ENCODE measurements at places on chromosomes 12 and 14.

GRCh38 chr12:106644335-106645073 is 61.7 kb downstream of the RFX4 start:
- DNase-seq = no peak

DNA sequence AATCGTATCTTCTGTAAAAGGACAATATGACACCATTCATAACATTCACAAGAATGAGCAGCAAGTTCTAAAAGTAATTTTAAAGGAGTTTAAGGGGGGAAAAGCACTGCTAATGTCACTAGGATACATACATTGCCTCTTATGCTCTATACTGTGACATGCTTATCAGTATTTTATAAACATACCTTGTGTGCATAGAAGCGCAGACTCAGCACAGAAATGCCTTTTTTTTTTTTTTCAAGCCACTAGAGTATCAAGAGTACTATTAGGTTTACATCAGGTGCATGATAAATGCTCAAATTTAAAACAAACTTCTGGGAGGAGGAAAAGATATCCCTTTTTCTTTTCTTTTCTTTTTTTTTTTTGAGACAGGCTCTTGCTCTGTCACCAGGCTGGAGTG is 13.6 kb upstream of the SMARCC2 start:
- DNase-seq = no peak

- DNase-seq = no peak
Measured at GRCh38 chr12:26748741-26749431, 84.1 kb downstream of the ITPR2 start.

DNA sequence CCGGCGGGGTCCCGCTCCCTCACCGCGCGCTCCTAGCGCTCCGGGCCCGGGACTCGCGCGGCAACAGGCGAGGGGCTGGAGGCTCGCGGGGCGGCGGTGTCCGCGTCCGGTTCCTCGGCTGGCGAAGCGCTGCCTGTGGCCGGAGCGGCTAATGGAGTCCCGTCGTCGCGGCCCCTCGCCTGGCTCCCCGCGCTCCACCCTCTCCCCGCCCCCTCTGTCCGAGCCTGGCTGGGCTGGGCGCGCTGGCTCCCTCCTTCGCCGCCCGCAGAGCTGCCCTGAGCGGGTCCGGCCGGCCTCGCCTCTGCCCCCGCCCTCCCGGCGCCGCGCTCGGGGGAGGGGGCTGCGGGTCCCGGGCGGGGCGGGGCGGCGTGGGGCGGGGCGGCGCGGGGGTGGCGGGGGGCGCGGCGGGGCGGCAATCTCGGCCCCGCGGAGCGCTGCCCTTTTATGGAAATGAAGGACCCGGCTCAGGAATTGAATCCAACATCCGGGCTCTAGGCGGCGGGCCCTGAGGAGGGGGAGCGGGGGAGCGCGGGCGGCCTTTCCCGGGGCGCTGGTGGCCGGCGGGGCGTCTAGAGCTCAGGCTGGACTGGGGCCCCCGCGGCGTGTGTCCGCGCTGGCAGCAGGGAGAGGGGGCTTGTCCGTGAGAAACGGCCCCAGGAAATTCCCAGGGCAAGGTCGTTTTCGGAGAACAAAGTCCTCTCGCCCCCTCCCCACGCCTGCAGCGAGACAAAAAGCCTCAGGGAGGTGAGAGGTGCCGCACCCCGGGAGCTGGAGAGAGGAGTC is at the start of gene FERMT2:
Gene FERMT2, minus strand, starts transcription at position 153 of the 783 bp plus-strand sequence. CDS start 482 bp downstream, outside the sequence.
- no peak for DNase-seq

- DNase-seq = no peak
Measured at GRCh38 chr12:120692524-120693033, 5.6 kb downstream of the MLEC start.

DNA sequence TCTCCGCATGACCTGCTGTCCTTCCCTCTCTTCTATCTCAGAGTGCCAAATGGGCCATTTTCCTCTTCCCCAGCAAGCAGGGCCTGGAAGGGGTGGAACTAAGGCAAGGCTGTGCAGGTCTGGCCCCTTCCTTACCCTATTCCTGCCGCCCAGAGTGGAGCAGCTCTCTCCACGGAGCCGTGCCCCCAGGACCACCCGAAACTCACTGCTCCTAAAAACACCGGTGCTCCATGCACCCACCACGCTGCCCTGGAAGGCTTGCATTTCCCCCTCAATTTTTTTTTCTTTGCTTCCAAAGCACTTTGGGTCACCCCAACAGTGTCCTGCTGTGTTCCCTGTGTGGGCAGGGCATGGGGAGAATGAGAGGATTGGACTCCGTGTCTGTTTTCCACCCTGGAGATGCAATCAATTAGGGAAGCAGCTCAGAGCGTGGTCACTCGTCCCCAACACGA is 48.5 kb upstream of the MEG3 start:
- DNase-seq = no peak

GRCh38 chr12:1122786-1123185 is 131.8 kb downstream of the ERC1 start:
- no peak for DNase-seq

DNA sequence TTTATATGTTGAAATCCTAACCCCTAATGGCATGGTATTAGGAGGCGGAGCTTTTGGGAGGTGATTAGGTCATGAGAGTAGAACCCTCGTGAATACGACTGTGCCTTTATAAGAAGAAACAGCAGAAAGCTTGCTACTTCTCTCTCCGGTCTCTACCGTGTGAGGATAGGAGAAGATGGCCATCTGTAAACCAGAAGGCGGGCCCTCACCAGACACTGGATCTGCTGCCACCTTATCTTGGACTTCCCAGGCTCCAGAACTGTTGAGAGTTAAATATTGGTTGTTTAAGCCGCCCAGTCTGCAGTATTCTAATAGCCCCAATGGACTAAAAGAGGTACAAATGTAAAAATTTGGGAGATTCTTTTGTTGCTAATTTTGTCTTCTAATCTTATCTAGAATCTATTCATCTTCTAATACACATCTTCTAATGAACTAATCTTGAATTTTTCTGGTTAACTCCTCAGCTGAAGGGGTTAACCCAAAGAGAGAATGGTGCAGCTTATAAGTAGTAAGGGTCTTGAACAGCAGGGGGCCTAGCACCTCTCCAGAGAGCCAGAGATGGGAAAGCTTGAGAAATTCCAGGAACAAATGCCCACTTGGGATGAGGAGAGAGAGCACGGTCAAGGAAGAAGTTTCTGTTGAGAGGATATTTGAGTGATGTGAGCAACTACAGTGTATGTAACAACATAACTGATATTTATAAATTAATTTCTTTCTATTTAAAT is 264.0 kb upstream of the GRIP1 start:
- no peak for DNase-seq

- no peak for DNase-seq
Measured at GRCh38 chr12:7787574-7788293, 1.5 kb upstream of the NANOG start.

- no peak for DNase-seq
Measured at GRCh38 chr12:24872211-24872610, 76.7 kb downstream of the BCAT1 start.

DNA sequence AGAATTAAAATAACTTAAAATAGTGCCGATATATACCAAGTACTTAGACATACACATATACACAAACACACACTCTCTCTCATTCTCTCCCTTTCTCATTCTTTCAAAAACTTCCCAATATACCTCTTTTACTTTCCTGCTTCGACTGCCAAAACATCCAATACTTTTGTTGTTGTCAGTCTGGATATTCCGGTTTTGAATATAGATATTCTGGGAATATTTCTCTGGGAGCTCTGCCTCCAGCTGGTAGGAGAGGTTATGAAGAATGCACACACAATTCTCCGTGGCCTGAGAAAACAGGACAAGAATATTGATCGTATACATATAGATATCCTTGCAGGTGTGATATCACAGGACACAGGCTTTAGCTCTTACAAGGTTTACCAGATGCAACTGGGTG is 66.6 kb upstream of the YARS2 start:
- DNase-seq = no peak

DNA sequence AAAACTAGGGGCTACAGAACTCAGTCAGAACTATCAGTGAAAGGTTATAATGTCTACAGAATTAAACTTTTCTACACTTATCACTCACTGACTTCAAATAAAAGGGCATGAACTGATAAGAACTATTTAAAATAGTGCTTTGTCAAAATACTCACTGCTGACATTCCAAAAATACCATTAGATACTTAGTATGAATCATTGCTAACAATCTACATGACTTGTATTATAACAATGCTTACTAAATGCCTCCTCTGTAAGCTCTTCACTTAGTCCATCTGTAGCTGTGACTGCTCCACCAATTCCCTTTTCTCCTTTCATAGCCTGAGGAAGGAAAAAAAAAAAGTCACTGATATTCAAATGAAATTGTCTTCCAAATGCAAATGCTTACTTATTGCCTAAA is 17.0 kb downstream of the NFYB start:
- DNase-seq = no peak

DNA sequence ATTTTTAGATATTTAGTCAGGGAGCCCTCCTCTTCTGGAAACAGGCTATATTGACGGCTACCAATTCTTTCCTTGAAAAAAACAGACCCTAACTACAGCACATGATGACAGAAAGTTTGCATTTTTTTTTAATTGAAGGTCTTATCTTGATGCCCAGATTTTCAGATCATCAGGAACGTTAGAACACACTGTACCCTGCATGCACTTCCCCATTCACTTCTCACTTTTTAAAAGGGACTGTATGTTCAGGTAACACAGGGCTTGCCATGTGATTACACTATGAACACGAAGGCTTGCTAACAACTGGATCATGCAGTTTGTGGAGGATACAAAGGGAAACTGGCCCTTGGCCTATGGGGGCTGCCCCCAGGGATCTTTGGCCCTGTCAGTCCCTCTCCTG is 92.6 kb downstream of the RPS29 start:
- no peak for DNase-seq

DNA sequence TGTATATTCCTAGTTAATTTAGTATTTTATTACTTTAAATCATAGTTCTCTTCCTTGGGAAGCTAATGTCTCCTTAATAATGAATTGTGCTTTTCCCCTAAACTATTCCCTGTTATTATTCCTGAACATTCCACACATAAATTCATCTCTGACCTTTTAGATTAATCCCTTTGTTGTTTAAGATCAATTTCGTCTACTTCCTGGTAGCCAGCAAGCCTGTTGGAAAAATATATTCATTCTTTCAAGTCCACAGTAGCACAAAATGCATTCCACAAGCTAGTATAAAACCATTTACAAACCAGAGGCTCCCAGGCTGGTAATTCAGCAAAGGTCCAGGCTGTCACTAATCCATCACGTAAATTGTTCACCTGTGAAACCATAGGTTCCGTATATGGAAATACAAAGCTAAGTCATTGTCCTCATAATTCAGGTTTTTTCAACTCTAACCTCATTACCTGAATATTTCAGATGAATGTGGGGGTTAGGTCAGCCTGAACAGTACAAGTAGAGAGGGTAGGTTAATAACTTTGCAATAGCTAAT is 232.7 kb downstream of the SEC23A start:
- no peak for DNase-seq

- no peak for DNase-seq
Measured at GRCh38 chr14:100071545-100071944, 6.3 kb downstream of the EVL start.

GRCh38 chr14:64671591-64671990 is 32.6 kb upstream of the PLEKHG3 start:
- DNase-seq = no peak

DNA sequence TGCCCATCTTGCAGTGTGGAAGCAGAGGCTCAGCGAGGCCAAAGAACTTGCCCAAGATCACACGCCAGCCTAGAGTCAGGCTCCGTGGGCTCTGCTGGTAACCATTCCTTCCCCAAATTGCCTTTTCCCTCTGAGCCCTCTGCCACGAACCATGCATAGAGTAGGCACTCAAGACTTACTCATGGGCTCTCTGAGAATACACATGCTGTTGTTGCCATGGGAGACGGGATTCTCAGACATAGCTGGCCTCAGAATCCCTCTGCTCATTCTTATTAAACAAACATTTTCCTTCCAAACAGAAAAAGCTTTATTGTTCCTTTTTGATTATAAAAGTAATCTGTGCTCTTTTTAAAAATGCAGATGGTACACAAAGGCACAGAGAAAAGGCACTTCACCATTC is 52.5 kb upstream of the WSCD2 start:
- no peak for DNase-seq

GRCh38 chr12:108800591-108800990 is 56.8 kb downstream of the SSH1 start:
- DNase-seq = no peak

DNA sequence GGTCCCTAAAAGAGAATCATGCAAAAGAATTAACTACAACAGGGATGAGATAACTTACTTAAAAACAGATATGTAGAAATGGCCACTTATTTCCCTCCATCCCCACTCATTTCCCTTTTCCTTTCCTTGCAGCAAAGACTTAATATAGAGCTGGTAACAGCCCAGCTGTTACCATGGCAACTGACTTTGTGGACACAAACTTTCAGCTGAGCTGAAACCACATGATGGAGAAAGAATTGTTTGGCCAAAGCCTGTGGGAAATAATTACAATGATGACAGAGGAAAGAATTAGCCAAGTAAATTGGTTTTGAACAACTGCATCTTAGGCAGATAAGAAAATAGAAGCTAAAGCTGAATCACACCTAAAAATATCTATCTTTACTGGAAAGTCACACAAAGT is 364.9 kb downstream of the GALC start:
- DNase-seq = no peak

GRCh38 chr12:31845613-31846322 is 113.4 kb upstream of the RESF1 start:
- DNase-seq = no peak

GRCh38 chr14:53327716-53328115 is 174.6 kb upstream of the DDHD1 start:
- no peak for DNase-seq

DNA sequence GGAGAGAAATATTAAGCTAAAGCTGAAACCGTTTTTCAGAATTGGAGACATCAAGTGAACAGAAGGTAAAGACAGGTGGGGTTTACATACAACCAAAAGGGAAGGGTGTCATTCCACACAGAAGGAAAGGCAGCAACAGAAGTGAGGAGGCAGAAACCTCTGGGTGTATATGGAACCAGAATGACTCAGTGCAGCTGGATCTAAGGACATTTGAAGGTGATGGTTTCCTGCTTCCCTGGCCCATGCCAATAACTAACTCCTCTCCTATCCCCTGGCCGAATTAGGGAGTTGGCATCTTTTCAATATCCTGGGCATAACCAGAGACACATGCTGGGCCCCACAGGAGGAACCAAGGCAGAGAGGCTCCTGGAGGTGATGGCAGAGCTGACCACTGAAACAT is 8.4 kb downstream of the NCKAP5L start:
- DNase-seq = no peak

DNA sequence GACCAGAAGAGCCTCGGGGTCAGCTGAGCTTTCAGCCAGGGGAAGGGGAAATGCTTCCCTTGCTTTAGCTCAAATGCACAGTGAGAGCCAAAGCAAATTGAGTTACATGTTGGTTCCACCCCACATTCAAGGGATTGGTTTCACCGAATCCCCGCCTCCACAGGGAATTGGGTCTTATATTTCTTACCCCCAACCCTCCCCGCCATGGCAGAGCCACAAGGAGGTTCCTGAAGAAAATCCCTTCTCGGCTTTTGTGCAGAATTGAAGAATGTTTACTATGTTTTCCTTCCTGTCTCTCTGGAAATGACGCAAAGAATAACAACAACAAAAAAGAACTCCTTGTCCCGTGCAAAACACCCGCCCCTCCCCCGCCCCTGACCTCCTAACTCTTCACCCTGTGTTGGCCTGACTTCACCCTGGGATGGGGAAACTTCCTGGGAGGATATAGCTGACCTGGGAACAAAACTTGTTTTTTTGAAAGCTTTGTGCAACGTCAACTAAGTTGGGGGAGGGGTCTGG is 21.9 kb upstream of the CIPC start:
- no peak for DNase-seq

GRCh38 chr12:118326991-118327390 is 45.7 kb downstream of the TAOK3 start:
- no peak for DNase-seq

- DNase-seq = no peak
Measured at GRCh38 chr12:42213954-42214426, 24.1 kb downstream of the YAF2 start.
